Activated CD4-positive, alpha-beta T cell treated with anti-CD3 and anti-CD28 coated beads for 1 hour (primary cell): ENCODE measurements at places on chromosomes 5 and 9.

DNA sequence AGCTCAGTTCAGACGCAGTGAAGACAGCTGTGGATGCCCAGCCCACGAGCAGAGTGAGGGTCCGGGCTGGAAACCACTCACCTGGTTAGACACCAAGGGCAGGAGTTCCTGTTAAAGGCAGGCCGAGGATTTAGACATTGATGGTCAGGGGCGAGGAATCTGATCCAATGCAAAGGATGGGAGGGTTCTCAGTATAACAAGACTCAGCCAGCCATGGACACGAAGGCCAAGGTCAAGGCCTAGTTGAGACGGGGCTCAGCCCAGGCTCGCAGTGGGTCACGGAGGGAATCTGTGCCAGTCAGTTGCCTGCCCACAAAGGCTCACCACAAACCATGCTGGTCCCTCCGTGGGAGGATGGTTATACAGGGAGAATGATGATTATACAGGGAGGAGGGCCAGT is 63.3 kb upstream of the FCN1 start:
- DNase-seq, result no peak

DNA sequence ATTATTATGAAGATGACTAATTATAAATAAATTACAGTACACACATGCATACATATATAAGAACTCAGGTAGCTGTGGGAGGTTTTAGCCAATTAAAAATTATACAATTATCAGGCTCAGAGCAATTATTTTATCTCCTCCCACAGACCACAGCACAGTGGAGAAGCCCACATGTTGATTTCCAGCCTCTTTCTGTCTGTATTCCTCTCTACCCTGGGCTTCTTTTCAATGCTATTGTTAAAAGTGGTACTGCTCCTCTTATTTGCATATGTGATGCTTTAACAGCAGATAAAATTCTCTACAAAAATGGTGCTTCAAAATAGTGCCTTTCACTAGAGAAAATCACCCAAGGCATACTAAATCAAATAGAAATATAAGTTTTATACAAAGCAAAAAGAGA is 218.7 kb downstream of the NFIB start:
- no peak for DNase-seq

DNA sequence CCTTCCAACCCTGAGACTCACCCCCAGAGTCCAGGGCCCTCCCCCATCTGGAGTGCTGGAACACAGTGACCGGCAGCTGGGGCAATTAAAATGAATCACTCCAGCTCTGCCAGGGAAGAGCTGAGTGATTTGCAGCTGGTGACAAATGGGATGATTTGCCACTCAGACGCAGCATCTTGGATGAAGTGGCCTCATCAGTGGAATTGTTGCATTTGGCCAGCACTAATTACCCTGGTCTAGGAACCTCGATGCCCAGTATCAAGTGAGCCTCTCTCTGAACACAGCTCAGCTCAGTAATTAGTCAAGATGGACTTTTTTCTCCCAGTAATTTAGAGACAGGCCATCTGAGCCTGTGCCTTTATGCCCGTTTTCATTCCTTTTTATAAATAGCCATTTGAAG is 259.5 kb downstream of the GRIA1 start:
- DNase-seq, result no peak

- no peak for DNase-seq
These were observed 102.8 kb upstream of the CDKN2B start for GRCh38 chr9:22111954-22112247.

DNA sequence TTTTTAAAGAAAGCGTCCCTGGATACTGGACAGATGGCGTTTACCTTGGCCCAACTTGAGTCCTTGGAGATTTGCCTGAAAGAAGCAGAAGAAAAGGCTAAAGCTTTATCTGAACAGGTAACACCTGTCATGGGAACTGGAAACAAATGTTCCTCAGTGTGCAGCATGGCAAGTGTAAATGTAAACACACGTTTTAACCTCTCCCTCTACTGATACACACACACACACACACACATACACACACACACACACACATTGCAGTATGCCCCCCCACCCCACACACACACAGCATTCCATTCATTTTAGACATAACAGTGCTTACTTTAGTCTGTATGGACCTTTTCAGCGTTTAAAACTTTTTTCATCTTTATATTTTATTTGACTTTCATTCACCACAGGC is 51.1 kb downstream of the CCDC192 start:
- DNase-seq, result no peak

DNA sequence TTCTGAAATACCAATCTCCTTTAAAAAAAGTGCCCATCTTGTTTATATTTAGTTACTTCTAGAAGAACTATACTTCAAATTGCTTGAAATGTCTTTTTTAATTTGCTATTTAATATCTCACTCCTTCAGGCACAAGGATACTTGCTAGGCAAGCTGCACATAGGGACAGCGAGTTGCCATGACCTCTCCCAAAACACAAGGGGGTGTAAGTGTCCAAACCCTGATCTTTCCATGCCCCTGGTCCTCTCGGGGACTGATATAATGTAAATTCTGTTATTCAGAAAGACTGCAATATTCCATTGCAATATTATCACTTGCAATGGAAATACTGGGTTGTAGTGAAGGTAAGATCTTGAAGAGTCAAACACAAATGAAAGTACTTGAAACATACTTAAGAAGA is 480.4 kb downstream of the CETN3 start:
- DNase-seq, result no peak

DNA sequence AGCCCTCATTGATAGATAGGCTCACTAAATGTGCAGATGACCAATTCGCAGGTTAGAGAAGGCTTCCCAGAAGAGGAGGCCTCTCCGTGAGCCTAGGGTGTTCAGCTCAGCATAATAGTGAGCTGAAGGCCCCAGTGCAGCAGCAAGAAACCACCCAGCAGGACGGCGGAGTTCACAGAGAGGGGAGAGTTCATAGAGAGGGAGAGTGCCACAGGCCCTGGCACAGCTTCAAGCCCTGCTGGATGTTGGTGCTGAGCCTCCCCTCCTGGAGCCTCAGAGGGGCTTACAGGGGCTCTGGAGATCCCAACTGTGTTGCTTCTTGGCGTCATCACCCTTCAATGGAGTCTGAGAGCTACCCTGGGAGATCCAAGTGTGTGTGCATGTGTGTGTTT is 2.1 kb downstream of the SLC22A5 start:
- DNase-seq, result no peak

DNA sequence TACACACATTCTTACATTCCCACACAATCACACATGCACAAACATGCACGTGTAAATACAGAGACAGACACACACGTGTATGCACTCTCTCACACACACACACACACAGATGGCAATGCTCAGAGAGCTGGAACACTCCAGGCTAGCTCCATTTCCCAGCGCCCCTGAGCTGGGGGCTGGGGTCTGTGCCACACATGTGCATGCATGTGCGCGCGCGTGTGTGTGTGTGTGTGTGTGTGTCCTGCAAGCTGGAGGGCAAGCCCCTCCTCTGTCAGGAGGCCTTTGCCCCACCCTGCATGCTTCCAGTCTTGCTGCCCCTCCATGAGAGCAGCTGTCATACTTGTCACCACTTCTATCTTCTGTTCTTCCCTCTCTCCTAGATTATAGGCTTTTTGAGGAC is 16.6 kb upstream of the S1PR3 start:
- no peak for DNase-seq
